ENCODE measurements at places on chromosomes 12 and 14.
A peak's percentile ranks its signal among the peaks of the same experiment; 100 is the strongest.

- peak; percentile 75 for DNase-seq
These were observed 49.8 kb downstream of the SLC6A12 start for GRCh38 chr12:164207-164606.

DNA sequence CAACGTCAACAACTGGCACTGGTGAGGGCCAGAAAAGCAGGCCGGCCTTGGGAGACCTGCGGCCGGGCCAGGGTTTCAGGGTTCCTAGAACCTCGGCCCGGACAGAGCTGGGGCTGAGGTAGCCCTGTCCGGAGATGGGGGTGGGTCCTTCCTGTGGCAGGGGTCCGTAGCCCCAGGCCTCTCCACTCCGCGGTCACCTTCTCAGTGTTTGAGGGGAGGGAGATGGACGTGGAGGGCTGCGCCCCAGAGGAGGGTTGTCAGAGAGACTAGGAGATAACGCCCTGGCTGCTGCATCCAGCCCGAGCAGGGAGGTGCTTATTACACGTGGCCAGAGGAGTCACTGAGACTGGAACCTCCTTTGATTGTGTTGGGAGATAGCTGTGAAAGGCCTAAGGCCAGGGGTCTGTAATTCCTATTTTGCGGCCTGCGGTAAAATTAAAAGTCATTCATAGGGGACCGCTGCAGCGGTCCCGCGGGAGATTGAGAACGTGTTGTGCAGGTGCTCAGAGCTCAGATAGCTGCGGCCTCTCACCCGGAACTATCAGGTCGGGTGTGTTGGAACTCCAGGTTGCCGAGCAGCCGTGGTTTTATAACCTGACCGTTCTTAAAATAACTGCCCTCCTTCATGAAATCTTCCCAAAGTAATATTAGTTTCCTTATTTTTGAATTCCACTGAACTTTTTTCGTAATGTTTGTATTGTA, 507 bp downstream of the AHSA1 start:
- DNase-seq, result peak; percentile 21

GRCh38 chr12:68883151-68883550, 49.8 kb downstream of the CPM start:
- DNase-seq, result no peak

DNA sequence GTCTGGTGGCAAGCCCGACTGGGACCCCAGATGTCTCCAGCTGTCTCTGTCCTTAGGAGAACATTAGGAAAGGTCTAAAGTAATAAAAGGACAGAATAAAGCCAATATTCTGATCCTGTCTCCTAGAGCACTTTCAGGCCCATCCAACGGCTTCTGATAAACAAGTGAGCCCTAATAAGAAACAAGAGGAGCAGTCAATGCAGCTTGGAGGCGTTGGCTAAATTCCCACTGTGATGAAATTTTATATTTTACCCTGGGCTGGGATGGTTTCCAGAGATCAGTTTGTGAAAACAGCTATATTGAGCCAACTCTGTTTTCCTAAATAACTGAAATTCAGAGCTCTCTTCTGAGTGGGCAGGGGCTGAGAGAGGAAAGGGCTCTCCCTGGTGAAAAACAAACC, 55.5 kb upstream of the SRRM4 start:
- no peak for DNase-seq

GRCh38 chr12:20578142-20578541, 117.0 kb upstream of the SLCO1C1 start:
- no peak for DNase-seq

GRCh38 chr12:118332511-118332910, 40.2 kb downstream of the TAOK3 start:
- no peak for DNase-seq

GRCh38 chr14:54881761-54882401, 20.7 kb downstream of the GCH1 start:
- no peak for DNase-seq

GRCh38 chr12:125544960-125545359, 479.7 kb downstream of the AACS start:
- DNase-seq, result no peak

DNA sequence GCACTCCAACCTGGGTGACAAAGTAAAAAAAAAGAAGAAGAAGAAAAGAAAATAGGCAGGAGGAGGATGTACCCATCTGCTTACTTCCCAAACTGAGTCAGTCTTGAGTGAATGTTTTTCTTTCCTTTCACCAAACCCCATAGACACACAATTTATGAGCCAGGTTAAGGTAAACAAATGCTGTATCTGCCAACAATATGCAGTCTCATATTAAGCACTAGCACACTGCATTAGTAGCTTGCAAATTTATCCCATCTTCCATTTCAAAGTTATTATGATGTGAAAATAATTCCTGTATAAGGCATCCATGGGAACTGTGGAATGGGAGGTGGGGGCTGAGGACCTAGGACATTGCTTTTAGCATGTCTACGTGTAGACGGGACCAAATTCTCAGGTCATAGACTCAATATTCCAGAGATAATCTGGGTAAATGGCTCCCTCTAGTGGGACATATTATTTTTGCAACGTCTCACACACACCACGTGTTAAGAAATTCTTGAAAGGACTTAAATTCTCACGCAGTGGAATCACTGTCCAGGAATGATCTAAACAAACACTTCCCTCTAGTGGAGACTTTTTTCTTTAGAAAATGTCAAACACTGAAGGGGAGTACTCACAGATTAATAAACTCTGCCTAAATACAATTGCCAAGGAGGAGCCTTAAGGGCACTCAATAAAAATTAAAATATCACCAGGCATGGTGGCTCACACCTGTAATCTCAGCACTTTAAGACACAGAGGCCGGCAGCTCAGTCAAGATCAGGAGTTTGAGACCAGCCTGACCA, 17.1 kb upstream of the OR10P1 start:
- peak; percentile 69 for DNase-seq

DNA sequence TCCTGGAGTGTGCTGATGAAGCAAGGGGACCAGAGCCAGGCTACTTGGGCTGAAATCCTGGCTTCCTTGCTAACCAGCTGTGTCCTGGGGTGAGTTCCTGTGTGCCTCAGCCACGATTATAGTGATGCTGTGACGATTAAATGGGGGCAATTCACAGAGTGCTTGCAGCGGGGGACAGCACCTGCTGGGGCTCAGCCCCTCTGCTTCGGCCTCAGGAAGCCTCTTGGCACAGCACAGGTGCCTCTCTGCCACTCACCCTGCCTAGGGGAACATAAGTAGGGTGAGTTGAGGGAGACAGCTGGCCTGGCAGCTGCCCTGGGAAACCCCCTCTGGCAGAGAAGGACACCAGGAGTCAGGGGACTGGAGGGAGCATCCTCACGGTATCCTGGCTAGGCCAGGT, 9.4 kb downstream of the KRT80 start:
- DNase-seq, result no peak

DNA sequence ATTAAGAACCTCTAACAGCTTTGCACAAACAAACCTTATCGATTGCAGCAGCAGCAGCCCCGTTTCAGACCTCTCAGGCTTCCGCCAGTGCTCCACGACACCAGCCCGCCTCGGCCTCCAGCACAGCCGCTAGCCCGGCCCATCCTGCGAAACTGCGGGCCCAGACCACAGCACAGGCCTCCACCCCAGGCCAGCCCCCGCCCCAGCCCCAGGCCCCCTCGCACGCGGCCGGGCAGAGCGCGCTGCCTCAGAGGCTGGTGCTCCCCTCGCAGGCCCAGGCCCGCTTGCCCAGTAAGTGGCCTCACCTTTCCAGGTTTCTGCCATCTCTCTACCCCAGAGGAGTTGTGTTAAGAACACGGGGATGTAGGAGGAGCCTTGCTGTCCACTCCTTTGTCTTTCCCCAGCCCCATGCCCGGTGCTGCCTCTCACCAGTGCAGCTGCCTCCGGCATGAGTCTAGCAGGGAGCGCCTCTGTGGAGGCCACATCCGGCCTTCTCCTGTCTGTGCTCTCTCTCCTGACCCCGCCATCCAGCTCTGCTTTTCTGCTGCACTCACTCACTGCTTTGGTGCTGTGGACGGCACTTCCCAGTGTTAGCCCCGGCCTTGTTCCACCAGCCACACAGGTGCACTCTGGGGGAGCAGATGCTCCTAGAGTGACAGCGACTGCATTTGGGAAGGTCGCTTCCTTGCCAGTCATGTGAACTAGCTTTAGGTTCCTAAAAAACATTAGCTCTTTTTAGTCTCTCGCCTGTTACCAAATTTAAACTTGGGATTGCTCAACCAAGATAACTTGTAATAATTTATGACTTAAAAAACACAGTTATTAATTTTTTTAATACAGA, 71.5 kb downstream of the EP400 start:
- DNase-seq, result no peak

- DNase-seq, result no peak
These were observed 43.9 kb downstream of the ERC1 start for GRCh38 chr12:1034751-1035457.

- DNase-seq, result no peak
These were observed 5.9 kb downstream of the C12orf75 start for GRCh38 chr12:105336411-105336810.

GRCh38 chr14:94046696-94047250, 20.6 kb downstream of the OTUB2 start:
- DNase-seq, result no peak

GRCh38 chr12:66119229-66119869, 11.2 kb downstream of the LLPH start:
- peak; percentile 9 for DNase-seq

DNA sequence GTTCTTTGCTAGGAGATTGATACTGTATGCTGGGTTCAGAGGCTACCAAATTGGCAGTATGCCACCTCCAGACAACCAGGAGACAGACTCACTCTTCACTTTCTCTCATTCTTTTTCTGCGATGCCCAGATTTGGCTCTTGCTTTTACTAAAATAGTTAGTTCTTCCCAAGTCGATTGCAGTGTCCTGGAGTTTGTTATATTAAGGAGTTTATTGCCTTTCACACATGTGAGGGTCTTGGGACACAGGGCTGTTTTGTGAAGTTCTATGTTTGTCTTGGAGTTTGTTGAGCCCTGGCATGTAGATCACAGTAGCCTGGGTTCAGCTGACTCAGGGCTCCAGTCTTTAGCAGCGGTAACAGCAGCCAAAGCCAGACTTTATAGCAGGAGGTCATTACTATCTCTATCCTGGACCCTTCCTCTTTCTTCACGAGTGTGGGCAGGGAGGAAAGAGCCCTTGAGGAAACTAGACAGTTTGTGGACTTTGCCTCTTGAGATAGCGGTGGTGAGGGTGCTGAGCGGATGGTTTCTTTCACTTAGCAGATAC, 1.6 kb downstream of the MLEC start:
- DNase-seq, result no peak

DNA sequence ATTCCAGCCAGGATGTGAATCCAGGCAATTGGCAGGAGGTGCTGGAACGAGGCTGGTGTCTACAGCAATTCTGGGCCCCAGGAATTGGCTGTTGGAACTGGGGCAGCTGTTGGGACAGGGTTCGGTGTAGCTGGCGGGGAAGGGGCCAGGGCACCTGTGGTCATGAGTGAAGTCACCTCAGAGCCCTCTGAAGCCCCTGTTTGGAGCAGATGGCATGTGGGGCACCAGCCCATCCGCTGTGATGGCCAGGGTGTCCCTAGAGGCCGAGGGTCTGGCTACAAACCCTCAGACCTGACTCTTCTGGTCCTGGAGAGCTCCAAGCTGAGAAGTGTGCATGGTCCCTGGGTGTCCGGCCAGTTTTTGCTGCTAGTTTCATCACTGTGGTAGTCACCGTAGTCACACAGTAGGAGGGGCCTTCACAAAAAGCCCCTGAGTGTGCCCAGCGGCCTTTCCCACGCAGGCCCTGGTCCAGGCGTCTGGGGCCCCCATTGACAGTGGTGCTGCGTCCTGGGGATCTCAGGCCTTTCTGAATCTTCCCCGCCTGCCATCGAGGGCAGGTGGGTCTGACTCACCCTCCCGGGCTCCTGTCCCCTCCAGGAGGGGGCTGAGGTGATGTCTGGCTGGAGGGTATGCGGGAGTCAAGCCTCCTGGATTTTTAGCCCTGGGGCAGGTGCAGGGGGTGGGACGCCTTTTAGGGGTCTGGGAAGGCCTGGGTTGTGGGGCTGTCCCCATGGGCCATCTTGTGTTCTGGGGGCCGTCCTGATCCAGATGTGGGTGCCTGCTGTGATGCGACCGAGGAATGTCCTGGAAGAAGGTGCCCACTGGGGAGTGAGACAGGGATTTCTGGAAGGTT, 368.0 kb downstream of the TMEM121 start:
- DNase-seq, result no peak

GRCh38 chr12:120677765-120678473, 9.0 kb upstream of the MLEC start:
- DNase-seq, result no peak

All from putamen (tissue), 1 donor.